Caco-2 (cell line): ENCODE measurements at places on chromosomes 2 and 18. TPM values are rescaled to one million over a fixed set of nuclear protein-coding genes. Genes with fewer than 3 reads are reported as not detected.

FRZB gene
- 0.16 TPM in 1 of 2 replicates, not detected in the other for total RNA-seq

IMPACT gene
- total RNA-seq: 20.3 and 20.6 TPM in 2 replicates

TMEFF2 gene
- not detected in 2 replicates for total RNA-seq

NTSR2 gene
- total RNA-seq: not detected in 2 replicates

SLC19A3 gene
- 88.2 and 98.5 TPM in 2 replicates for total RNA-seq

CD302 gene
- total RNA-seq: 7.5 and 7.6 TPM in 2 replicates

DLX1 gene
- 1.2 TPM in 2 replicates for total RNA-seq

MOCOS gene
- total RNA-seq: 4.1 and 5.5 TPM in 2 replicates

KCNJ13 gene
- total RNA-seq: 0.23 and 0.59 TPM in 2 replicates

HRH4 gene
- total RNA-seq: not detected in 2 replicates

GKN1 gene
- not detected in 2 replicates for total RNA-seq

INHA gene
- total RNA-seq: 1.5 TPM in 2 replicates

CHST9 gene
- 20.6 and 26.5 TPM in 2 replicates for total RNA-seq

ANKRD36B gene
- 25.0 and 26.7 TPM in 2 replicates for total RNA-seq

AMER3 gene
- total RNA-seq: 0.79 TPM in 2 replicates

PLCL1 gene
- 1.6 TPM in 2 replicates for total RNA-seq

TLX2 gene
- 0.68 and 0.72 TPM in 2 replicates for total RNA-seq

BCL2L11 gene
- 27.7 and 28.9 TPM in 2 replicates for total RNA-seq

CPS1 gene
- 0.84 and 1.2 TPM in 2 replicates for total RNA-seq

KLHL41 gene
- total RNA-seq: 0.21 TPM in 1 of 2 replicates, not detected in the other

C2orf68 gene
- total RNA-seq: 49.0 and 54.5 TPM in 2 replicates

TEKT4 gene
- not detected in 2 replicates for total RNA-seq

GALNT14 gene
- total RNA-seq: not detected in 2 replicates

NOSTRIN gene
- total RNA-seq: 9.6 and 9.8 TPM in 2 replicates

ANKRD29 gene
- total RNA-seq: 7.3 and 8.2 TPM in 2 replicates

PRKCE gene
- 3.6 and 4.4 TPM in 2 replicates for total RNA-seq

ST8SIA3 gene
- not detected in 2 replicates for total RNA-seq

MAPK4 gene
- total RNA-seq: 0.63 and 0.88 TPM in 2 replicates

GPR45 gene
- total RNA-seq: not detected in 2 replicates

ADAM23 gene
- 46.8 and 55.1 TPM in 2 replicates for total RNA-seq

ASB18 gene
- not detected in 2 replicates for total RNA-seq

UGT1A5 gene
- 1.00 and 1.2 TPM in 2 replicates for total RNA-seq

GULP1 gene
- total RNA-seq: 32.4 and 33.0 TPM in 2 replicates

CCBE1 gene
- total RNA-seq: 0.09 and 0.44 TPM in 2 replicates

PIEZO2 gene
- total RNA-seq: 0.11 and 0.51 TPM in 2 replicates

ACSL3 gene
- 181 and 185 TPM in 2 replicates for total RNA-seq

PCARE gene
- not detected in 2 replicates for total RNA-seq

CLEC4F gene
- total RNA-seq: 0.16 TPM in 1 of 2 replicates, not detected in the other

HOXD11 gene
- not detected in 2 replicates for total RNA-seq

SIX2 gene
- 0.88 and 1.9 TPM in 2 replicates for total RNA-seq

CCDC141 gene
- total RNA-seq: 11.5 and 16.6 TPM in 2 replicates

PRKAG3 gene
- total RNA-seq: not detected in 2 replicates

FAM124B gene
- total RNA-seq: not detected in 2 replicates

ZAP70 gene
- total RNA-seq: 0.82 and 0.86 TPM in 2 replicates

TTN gene
- total RNA-seq: 9.3 and 11.0 TPM in 2 replicates

CRYBA2 gene
- 0.59 TPM in 1 of 2 replicates, not detected in the other for total RNA-seq

TMEM37 gene
- total RNA-seq: 13.8 and 15.8 TPM in 2 replicates

MOB4 gene
- total RNA-seq: 27.2 and 31.1 TPM in 2 replicates

PARD3B gene
- 66.5 and 68.9 TPM in 2 replicates for total RNA-seq
